ENCODE measurements at places on chromosomes 1 and 21.

- DNase-seq, result peak; percentile 23
Measured at GRCh38 chr1:39003281-39003680, 12.2 kb downstream of the AKIRIN1 start.

DNA sequence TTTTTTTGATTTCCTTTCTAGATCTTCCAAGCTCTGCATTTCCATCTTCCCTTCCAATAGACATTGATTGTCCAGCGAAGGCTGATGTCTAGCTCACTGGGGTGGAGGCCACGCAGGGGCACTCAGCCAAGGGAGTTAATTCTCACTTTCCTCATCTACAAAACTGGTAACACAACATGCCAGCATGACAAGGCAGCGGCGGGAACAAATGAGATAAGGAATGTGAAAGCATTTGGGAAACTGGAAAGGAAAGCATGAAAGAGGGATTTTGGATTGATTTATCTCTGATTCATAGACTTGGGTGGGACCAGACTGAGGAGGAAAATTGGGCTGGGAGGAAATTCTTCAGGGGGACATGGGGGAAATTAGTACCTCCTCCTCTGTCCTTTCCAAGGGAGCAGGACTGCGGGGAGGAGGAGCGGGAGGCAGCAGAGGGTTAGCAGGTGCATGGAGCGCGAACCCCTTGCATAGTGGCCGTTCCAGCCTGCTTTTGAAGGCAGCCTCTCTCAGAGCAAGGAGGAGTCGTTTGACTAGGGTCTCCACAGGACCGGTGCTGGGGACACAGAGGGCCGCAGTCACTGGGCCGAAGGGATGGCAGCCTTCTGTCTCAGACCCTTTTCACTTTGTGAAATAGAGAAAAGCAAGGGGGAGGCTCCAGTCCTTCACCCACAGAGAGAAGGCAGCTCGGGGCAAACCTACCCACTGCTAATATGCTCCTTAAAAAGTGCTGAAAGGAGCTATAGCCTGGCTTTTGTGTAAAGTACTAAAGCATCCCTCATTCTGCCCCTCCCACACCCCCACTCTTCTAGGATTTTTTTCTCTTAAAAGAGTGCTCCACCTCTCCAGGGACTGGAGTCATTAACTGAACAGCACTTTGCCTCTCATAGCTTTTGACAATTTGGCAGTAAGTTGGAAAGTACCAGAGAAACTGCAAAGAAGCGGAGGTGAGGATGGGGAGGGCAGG is 89.2 kb downstream of the PLXNA2 start:
- DNase-seq, result no peak

GRCh38 chr1:77866296-77866695 is 22.1 kb upstream of the NEXN start:
- peak; percentile 14 for DNase-seq

GRCh38 chr1:107533436-107533835 is 392.6 kb downstream of the NTNG1 start:
- DNase-seq, result no peak

DNA sequence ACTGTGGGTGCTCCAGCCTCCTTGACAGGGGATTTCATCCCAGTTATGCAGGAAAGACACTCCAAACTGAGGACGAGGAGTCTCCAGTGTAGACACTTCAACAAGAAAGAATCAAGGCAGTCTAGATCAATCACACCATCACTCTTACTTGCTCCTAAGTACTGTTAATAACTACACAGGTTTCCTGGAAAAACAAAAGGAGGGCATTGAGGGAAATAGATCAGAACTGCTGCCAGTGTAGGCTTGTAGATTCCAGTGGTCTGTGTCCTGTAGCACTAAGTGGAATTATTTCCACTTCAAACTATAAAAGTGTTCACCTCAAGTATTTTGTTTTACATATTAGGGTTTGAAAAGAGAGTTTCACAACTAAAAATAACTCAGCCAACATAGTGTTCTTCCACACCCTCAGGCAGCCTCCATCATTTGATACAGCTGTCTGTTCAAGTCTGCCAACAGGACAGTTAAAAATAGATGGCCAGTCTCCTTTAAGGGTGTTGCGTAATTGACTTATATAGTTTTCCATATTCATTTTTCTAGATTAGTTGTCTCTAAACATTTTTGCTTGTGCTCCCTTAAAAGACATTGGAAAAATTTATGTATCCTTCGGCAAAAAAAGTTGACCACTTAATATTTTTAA is 32.0 kb upstream of the AGL start:
- peak; percentile 21 for DNase-seq

DNA sequence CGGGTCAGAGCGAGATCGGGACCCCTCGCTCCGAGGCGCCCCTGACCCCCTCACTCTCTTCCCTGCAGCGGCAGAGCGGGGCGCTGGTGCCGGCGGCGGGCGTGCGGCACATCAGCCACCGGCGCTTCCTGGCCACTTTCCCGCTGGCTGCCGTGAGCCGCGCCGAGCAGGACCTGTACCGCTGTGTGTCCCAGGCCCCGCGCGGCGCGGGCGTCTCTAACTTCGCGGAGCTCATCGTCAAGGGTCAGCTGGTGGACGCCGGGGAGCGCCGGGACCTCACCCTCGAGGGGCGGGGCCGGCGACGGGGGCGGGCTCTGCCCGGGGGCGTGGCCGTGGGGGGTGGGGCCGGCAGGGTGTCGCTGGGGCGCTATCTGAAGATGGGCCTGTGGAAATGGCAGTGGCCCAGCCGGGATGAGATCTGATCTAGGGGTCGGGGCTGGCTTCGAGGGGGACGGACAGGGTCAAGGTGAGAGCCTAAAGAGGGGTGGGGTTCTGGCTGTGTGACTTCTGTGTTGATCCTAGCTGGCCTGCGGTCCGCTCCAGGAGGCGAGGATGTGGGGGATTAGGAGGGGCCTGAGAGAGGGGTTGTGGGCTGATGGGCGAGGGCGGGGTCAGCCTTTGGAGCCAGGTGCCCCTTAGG is 23.6 kb downstream of the PTPRU start:
- DNase-seq, result no peak

DNA sequence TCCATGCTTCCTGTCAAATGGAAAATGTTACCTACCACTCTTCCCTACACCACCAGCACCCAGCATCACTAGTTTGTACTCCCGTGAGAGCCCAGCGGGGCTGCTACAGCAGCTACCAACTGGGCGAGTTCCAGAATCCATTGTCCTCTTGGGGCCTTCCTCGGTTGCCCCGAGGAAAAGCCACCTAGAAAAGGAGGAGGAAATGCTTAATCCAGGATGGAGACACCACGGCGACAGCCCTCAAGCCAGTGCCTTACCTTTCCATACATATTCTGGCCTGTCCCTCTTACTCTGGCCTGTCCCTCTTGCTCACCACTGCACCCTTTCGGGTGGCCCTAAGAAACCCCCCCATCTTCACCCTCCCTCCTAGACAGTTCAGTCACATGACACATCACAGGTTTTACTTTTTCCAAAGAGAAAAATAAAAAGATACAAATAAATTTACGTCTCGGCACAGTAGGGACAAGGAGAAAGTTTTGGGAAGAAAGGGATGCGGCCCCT is 478 bp downstream of the RIT1 start:
- peak; percentile 42 for DNase-seq

- DNase-seq, result peak; percentile 43
Measured at GRCh38 chr1:116489231-116489697, 81.6 kb downstream of the CD58 start.

GRCh38 chr1:42221952-42222606 is 57.5 kb upstream of the GUCA2A start:
- DNase-seq, result peak; percentile 82

DNA sequence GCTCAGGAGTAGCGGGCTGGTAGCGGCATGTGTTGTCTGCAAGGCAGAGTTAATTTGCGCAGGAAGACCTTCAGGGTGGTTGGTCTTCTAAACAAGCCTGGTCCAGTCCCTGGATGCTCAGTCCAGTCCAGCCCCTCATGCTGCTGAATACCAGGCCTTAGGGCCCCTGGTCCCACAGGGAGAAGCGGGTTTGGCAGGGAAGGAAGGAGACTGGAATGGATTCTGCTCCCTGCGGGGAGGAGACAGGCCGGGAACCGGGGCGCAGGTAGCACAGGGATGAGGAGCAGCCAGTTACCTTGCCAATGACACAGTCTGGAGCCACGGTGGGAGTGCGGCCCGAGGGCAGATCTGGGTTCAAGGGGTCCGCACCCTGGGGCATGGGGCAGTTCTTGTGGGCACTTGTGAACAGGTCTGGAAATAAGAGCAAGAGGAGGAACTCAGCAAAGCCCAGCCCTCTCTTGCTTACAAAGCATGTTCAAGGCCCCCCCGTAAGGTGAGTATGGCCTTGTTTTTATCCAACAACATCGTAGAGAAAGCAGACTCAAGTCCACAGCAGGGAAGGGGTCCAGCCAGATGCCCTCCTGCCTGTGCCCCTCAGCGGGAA is 10.1 kb downstream of the FAM131C start:
- no peak for DNase-seq

- DNase-seq, result peak; percentile 63
Measured at GRCh38 chr1:6205849-6206519, at the start of gene RNF207. RNF207 (plus strand) TSS chr1:6206119; CDS start chr1:6206536, 417 bp downstream.

DNA sequence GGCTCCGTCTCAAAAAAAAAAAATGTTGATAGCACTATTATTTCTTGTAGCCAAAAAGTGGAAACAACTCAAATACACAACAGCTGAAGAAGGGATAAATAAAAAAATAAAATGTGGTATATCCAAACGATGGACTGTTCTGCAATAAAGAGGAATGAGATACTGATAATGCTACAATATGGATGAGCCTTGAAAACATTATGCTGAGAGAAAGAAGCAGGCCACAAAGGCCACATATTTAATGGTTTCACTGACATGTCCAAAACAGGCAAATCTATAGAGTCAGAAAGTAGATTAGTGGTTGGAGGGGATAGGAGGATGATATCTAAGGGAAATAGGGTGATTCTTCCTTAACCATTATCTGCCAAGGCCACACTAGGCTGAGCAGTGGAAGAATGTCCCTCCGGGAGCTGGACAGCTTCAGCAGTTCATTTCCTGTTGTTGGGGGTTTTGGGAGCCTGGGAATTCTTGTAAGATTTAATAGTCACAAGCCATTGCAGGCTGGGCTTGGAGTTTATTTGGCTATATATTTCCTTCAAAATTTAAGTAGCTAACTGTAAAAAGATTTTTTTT is 53.5 kb downstream of the ST3GAL3 start:
- peak; percentile 41 for DNase-seq

GRCh38 chr1:56551691-56552090 is 27.7 kb downstream of the PLPP3 start:
- no peak for DNase-seq

- no peak for DNase-seq
Measured at GRCh38 chr21:46621457-46622182, 13.9 kb upstream of the PRMT2 start.

- peak; percentile 76 for DNase-seq
Measured at GRCh38 chr1:85379203-85380136, 85.5 kb downstream of the DDAH1 start.

- no peak for DNase-seq
Measured at GRCh38 chr1:221292652-221293051, 413.4 kb downstream of the HLX start.

DNA sequence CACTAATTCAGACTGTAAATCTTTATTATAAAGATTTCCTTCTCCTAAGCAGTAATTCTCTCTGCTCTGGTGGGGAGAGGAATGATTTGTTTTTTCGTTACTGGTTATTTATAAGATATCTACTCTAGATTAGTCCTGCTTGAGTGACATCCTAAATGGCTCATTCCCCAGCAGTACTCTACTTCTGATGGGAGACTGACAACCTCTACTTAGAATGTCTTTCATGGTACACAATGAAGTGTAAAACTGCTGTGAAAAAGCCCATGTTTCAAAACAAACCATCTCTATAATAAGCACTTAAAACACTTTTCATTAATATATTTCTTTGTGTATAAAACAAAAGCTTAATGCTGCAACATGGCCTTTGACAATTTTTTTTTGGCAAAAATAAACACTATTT is 33.9 kb upstream of the ESRRG start:
- no peak for DNase-seq
